ENCODE measurements at places on chromosomes 1 and 21.

DNA sequence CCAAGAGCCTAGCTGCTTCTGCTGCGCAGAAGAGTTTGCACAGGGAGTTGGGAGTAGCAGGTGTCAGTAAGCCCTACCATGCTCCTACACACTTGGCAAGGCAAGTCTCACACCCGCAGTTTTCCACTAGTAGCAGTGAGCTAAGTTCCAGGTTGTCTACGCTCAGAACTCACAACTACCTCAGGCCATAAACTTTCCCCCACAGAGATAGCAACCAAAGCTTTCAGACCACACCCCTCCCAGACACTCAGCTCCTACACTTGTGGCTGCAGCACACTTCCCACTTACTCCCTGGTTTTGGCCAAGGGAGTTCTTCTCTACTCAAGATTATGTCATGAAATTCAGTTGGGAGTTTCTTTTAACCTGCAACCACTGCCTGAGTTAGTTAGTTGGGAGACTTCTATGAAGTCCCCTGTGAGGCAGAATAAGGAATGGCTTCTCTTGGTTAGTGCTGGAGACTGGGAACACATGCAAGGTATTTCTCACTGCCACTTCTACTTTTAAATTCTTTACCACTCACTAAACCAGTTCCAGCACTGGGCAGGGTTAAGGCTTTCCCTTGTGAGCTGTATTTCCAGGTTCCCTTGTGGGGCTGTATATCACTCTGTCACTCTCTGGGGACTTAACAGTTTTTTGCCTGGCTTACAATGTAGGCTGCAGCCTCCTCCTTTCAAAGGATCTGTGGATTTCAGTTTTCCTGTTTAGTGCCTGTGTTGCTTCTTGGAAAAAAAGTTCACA is 18.3 kb upstream of the MAB21L3 start:
- no peak for DNase-seq

GRCh38 chr1:206923009-206923960 is 1.5 kb upstream of the FCMR start:
- peak; percentile 80 for DNase-seq

DNA sequence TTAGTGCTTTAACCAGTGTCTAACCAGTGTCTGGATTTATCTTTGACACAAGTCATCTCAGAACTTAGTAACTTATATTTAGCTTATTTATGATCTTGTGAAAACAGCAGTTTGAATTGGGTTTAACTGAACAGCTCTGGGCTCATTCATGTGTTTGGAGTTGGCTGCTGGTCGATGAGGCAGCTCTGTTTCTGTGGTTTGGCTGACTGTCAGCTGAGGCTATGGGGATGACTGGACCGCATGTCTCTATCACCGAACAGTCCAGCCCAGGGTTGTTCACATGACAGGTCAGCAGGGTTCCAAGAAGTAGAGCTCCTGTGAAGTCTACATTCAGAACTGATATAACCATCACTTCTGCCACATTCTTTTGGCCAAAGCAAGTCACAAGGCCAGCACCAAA is 29.1 kb upstream of the C21orf91 start:
- DNase-seq, result peak; percentile 52

DNA sequence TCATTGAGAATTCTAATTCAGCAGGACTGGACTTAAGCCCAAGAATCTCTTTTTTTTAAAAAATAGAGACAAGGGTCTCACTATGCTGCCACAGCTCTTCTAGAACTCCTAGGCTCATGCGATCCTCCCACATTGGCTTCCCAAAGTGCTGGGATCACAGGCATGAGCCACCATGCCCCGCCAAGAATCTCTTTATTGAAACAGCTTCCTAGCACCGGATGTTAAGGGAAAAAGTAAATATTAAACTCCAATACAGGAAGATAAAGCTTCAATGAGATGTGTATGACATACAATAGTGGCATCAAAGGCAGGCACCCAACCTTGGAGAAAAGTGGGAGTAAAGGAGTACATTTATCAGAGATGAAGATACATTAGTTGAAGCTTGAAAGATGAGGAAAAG is 25.5 kb downstream of the PUM1 start:
- no peak for DNase-seq

- DNase-seq, result no peak
Measured at GRCh38 chr1:87150143-87150542, 178.5 kb upstream of the LMO4 start.

DNA sequence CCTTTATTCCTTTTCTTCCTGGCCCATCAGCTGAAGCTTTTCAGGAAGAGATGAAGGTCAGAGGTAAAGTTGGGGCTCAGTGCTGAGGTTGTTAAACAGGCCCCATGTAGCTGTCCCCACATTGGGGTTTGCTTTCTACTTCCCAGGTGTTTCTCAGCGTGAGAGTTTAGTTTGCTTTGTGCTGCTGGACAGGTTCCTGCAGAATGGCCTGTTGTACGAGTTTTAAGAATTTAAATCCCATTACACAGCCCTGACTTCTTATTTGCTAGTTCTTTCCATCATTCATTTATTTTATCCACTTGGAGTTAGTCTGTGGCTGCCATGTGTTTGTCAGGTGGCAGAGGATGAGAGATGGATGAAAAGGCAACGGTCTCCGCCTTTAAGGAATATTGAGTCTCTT is 19.2 kb downstream of the CTPS1 start:
- no peak for DNase-seq

DNA sequence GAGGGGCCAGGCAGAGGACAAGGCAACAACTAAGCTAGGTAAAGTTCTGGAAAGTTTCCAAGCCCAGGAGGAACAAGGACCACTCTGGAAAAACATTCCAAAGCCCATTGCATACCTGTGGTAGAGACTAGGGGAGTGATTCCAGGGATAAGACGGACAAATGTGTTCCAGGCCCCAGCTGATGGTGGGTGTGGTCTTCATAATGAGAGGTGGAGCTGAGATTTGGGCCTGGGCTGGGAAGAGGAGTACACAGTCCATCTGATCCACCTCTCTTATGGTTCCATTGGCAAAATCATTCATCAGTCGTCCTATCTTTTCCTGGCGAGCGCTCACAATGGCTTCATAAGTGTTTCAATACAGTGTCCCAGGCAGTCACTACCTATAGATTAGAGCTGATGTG is 4.5 kb downstream of the KLHDC7A start:
- no peak for DNase-seq

- peak; percentile 46 for DNase-seq
Measured at GRCh38 chr1:62271948-62272728, 47.1 kb downstream of the KANK4 start.

DNA sequence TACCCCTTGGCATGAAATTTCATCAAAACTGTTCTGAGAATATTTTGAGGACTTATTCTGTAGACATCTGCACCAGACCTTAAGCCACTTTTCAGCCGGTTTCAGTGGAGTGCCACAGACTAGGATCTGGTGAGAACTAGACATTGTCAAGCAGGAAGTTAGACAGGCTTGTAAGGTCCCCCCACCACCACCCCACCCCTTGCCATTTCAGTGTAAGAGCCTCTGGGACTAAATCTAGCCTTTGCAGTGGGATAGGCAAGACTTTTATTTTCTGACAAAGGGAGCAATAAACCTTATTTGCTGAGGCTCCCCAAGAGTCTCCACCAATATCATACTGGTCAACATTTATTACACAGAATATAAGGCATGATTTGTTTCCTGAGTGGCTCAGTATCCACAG is 77.9 kb upstream of the EXO1 start:
- no peak for DNase-seq

GRCh38 chr1:90716552-90717355 is at the start of gene BARHL2:
BARHL2 (minus strand) TSS chr1:90717302; CDS start chr1:90717195, 107 bp downstream.
- no peak for DNase-seq

- no peak for DNase-seq
Measured at GRCh38 chr1:117162816-117163215, 41.3 kb upstream of the TRIM45 start.

GRCh38 chr1:58768971-58769808 is 14.7 kb downstream of the JUN start:
- no peak for DNase-seq

GRCh38 chr1:75742047-75742625 is 17.6 kb downstream of the ACADM start:
- DNase-seq, result no peak

- no peak for DNase-seq
Measured at GRCh38 chr1:5998906-5999301, 6.7 kb upstream of the NPHP4 start.

DNA sequence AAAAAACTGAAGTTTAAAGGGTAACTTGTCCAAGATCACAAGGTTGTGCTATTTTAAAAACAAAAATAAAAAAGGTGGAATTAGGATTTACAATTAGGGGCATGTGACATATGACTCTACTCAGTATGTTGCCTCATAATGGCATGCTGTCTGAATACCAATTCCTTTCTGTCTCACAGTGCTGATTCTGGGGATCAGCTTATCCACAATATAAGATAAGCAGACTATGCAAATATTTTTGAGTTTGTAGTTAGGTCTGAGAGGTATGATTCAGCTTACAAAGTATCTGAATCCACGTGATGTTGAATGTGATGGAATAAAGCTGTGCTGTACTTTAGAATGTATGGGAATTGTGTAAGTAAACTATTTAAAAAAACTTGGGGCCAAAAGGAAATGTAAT is 216.6 kb downstream of the HHIPL2 start:
- DNase-seq, result no peak

GRCh38 chr1:151799179-151800022 is 5.8 kb downstream of the LINGO4 start:
- DNase-seq, result no peak

- no peak for DNase-seq
Measured at GRCh38 chr1:5981009-5981380, 11.2 kb downstream of the NPHP4 start.

GRCh38 chr1:41660570-41661427 is 176.3 kb upstream of the EDN2 start:
- DNase-seq, result no peak

DNA sequence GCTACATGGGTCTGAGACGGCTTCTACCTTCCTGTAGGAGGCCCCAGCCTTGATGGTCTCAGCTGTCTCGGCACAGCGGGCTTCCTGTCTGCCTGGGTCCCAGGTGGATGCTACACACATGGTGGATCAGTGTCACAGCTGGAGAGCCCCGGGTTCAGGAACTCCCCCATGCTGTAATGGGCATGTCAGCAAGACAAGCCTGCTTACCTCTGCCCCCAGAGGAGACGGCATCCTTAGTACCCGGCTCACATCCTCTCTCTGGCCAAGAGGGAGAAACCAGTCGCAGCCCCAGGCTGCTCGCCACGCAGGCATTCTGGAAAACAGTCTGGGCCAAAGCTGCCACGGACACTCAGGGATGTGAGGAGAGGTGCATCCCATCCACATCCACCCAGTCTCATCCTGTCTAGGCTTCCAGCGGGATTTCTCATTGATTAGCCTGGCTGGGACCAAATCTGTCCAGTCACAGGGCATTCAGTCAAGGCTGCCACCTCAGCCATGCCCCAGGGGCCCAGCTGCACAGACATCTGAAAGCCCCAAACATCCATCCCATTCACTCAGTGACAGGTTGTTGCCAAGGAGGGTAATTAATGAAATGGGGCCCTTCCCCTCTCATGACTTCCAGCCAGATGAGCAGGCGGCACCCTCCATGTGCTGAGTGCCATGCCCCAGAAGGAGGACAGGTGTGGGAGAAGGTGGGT is 10.5 kb downstream of the SNAP47 start:
- DNase-seq, result no peak

DNA sequence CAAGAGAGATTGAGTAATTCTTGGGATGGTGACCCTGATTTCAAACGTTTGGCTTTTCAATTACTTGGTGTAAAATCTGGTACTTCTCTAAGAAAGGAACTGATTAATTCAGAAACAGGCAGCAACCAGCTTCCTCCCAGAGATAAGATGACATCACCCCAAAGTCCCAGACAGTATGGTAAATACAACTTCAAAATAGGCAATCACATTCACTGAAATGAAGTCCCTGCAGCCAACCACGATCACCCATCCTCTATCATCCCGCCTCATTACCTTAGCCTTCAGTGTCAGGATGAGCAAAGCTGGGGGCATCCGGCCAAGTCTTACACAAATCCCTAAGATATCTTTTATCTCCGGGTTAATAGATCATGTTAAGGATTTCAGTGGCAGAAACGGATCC is 26.4 kb upstream of the RUNX1 start:
- no peak for DNase-seq

GRCh38 chr1:160610569-160611242 is 31.4 kb upstream of the CD84 start:
- DNase-seq, result no peak

GRCh38 chr1:244029124-244029523 is 22.0 kb upstream of the ZBTB18 start:
- no peak for DNase-seq

DNA sequence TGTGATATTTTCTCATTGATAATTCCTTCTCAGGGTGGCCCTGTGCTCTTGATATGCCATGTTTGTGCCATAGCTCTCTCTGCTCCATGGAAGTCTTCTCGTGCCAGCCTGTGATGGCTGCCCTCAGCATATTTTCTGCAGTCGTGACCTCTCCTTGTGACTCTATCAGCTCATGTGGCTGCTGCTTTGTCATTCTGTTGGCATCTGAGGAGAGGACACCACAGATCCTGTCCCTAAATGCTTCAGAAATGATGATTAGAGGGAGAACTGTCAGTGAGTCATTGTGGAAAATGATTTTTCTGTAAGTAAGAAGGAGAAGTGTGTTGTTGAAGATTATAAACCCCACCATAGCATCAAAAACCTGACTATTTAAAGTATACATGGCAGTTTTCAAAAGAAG is 286.0 kb downstream of the ADGRL2 start:
- DNase-seq, result no peak

GRCh38 chr1:33147997-33148314 is 33.9 kb downstream of the TRIM62 start:
- no peak for DNase-seq

GRCh38 chr1:35574125-35574654 is 1.1 kb downstream of the TFAP2E start:
- no peak for DNase-seq

- no peak for DNase-seq
Measured at GRCh38 chr1:24110642-24111261, 1.2 kb downstream of the MYOM3 start.

DNA sequence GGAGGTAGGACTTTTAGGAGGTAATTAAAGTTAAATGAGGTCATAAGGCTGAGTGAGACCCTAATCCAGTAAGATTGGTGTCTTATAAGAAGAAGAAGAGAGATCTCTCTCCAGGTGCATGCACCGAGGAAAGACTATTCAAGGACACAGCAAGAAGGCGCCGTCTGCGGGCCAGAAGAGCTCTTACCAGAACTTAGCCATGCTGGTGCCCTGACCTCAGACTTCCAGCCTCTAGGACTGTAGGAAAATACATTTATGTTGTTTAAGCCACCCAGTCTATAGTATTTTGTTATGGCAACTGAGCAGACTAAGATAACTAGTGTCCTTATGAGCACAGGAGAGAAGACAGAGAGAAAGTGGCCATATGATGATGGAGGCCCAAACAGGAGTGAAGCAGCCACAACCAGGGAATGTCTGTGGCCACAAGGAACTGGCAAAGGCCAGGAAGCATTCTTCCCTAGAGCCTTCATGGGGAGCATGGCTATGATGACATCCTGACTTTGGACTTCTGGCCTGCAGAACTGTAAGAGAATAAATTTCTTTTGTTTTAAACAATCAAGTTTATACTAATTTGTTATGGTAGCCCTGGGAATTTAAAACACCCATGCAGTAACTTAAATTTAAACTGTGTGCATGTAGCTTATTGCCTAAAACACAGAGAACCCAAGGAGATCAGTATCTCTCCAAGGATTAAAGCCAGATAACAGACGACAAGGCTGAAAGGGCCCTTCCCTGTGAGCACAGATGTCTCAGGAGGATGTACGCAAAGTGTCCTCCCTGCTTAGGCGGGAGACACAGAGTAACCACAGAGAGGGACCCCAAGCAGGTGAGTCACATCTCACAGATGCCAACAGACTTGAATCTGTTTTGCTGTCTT is 9.9 kb upstream of the CD58 start:
- no peak for DNase-seq
